ENCODE measurements at places on chromosomes 13 and 19. TPM values are rescaled to one million over a fixed set of nuclear protein-coding genes. Genes with fewer than 3 reads are reported as not detected.

DNA sequence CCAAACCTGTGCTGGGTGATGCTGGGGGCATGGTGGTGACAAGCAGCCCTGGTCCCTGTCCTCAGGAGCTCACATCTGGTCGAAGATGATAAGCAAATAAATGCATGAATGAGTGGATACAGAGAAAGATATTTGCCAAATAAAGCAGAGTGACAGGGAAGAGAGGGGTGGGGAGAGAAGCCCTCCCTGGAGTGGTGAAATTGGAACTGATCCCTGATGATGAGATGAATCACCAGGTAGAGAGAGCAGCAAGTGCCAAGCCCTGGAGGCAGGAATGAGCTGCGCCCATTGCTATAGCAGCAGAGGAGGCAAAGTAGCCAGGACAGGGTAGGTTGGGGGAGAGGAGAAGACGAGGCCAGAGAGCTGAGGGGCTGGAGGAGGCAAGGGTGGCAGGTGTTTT lies 13.7 kb downstream of the FXYD5 start:
- DNase-seq: no peak

- no peak for DNase-seq
Observed at GRCh38 chr13:42532561-42533335, 41.2 kb upstream of the TNFSF11 start.

Gene OR7A5
- not detected for total RNA-seq

Gene DPRX
- total RNA-seq: not detected

DNA sequence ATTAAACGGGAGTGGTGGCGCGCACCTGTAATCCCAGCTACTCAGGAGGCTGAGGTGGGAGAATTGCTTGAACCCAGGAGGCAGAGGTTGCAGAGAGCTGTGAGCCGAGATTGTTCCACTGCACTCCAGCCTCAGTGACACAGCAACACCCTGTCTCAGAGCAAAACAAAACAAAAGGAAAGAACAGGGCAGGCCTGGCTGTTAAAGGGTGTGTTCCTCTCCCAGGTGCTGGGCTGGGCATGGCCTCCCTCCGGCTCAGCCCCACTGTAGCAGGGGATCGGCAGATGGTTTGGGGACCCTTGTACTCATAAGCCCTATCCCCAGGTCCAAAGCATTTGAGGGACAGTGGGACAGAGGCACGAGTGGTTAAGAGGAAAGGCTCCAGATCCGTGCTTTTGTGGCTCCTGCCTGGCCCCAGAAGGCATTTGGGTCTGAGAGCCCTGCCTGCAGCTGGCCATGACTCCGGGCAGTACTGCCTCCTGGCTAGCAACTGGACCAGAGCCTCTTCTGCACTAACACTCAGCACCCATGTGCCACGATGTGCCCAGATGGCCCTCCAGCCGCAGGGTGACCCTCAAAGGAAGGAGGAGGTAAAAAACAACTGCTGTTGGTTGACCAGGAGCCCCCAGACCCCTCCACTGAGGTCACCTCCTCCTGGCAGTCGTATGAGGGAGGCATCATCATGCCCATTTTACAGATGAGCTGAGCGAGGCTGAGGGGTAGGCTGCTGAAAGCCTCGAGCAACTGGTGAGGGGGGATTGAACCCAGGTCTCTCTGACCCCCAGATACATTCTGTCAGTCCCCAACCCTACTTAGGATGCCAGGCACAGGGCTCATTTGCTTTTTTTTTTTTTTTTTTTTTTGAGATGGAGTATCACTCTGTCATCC lies 10.0 kb downstream of the RFX1 start:
- no peak for DNase-seq

- DNase-seq: no peak
Observed at GRCh38 chr13:91185294-91185863, 162.1 kb upstream of the MIR17HG start.

GRCh38 chr13:67554746-67555452 lies 324.8 kb upstream of the PCDH9 start:
- no peak for DNase-seq

DNA sequence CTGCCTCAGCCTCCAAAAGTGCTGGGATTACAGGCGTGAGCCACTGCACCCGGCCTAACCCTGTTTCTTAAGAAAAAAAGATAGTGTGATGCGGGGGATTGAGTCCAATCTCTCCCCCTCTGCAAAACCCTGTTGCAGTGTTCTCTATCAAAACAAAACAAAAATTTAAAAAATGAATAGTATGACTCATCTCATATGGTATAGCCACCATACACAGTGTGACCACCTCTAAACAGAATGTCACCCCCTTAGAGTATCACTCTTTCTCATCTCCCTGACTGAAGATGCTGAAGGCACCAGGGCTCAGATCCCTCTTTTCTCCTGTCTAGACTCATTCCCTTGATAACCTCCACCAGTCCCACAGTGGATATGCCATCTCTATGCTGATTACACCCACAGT lies 6.8 kb upstream of the ERF start:
- no peak for DNase-seq

DNA sequence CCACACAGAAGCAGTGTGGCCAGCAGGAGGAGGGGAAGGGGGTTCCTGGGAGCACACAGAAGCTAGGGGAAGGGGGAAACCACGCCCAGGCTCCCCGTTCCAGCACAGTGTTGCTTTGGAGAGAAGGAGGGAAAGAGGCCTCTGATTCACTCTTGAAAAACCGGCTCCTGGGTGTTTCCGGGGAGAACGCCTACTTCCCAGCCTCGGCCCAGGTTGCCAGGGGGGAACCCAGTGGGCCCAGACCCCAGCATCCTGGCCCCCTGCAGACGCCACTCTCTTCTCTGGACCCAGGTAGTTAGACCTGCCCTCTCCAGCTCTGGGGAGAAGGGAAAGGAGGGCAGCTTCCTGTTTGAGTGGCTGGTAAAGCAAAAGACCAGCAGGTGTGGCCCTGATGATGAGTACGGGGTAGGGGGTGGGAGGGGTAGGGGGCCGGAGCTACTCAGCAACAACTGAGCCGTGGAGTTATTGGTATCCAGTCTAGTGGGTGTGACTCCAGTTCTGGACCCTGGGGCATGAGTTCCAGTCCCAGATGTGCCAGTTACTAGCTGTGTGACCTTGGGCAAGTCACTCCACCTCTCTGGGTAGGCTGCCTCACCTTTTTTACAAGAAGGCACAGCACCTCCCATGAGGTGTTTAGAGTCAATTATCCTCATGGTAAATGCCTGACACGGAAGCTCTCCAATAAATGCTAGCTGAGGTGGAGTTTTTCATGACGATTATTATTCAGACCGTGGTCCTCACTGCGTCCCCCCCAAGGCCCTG lies 836 bp downstream of the GIPC1 start:
- DNase-seq: no peak

- DNase-seq: no peak
Observed at GRCh38 chr19:23315286-23315685, 65.1 kb upstream of the ZNF724 start.

Gene DNAJC15
- 21.6 TPM for total RNA-seq

GRCh38 chr19:17333611-17334413 lies 843 bp downstream of the ANO8 start:
- no peak for DNase-seq

Gene NLRP4
- not detected for total RNA-seq

Gene LILRB1
- total RNA-seq: not detected

DNA sequence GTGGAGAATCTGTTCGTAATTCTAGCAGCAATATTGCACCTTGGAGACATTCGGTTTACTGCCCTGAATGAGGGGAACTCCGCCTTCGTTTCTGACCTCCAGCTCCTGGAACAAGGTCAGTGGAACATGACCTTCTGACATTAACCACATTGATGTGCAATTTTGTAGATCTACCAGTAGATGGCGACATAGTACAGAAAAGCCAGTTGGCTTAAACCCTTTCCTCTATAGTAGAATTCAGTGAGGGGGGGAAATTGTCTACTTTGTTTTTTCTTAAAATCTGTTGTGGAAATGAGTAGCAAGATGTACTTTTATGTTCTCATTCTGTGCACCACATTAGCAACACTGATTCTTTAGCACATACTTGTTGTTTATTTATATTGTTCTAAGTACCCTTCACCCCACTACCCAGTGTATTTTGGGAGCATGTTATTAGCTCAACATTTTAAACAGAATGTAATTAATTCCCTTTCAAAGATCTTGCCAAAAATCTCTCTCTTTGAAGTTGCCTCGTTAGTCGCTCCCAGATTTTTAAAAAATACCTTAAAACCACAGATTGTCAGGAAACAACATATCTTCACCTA lies 332.2 kb downstream of the MYO16 start:
- DNase-seq: no peak

Gene CERS4
- 16.3 TPM for total RNA-seq

- no peak for DNase-seq
Observed at GRCh38 chr13:43355774-43356173, 332.4 kb downstream of the DNAJC15 start.

- no peak for DNase-seq
Observed at GRCh38 chr13:71067165-71067815, 799.7 kb downstream of the DACH1 start.

DNA sequence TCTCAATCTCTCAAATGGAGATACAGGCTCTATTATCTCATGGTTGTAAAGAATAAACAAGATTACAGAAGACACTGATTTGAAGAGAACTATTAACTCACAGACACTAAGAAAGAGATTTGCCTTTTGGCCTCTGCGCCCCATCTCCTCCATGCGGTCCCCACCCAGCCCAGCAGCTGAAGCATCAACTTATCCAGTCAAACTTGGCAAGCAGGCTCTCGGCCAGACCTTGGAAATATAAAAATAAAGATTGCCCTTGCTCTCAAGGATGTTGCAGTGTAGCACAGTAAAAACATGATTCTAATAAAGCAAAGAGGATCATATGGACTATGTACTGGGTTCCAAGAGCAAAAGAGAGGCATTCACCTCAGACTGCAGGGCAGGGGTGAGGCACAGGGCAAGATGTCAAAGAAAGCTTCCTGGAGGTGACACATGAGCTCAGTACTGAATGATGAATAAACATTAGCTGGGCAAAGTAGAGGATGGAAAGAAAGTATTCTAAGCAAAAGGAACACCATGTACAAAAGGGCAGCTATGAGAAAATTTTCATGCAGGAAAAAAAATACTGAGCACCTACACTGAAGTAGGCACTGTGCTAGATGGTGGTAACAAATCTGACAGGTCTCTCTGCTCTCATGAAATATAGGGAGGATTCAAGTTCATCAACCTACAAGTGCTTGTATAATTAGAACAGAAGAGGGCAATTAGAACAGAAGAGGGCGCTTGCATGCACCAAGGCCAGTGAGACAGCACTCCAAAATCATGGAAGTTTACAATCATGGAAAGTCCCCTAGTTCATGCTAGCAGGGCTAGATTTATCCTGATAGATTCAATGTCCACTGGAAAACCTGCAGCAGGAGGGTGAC lies 85.0 kb downstream of the SACS start:
- DNase-seq: no peak

Gene SHISA7
- not detected for total RNA-seq

DNA sequence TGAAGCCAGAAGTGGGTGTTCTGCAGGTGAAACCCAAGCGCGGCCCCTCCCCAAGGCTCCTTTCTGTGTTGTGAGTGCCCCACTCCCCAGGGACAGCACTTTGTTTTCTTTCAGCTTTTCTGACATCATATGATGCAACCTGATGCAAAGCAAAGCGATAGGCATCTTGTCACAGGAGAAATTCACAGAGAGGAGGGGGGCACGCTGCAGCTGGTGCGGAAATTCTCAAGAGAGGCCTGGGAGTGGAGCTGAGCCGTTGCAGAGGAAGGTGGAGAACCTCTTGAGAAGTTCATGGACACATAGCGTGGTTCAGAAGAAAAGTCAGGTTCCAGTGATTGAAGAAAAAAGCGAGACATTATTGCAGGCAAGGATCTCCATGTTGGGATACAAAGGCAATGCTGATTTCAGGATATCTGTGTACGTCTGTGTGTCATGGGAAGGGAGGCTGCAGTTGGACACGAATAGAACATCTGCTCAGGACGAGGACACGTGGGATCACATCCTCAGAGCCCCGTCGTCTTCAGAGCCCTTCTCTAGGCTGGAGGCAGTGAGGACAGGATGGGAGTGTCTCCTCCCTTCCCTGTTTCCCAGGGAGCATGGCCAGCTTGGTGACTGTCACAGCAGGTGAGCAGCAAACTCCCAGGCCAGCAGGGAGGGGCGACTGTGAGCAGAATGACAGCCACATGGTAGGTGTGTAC lies 79.2 kb downstream of the IRS2 start:
- DNase-seq: no peak

Gene HCN2
- total RNA-seq: 6.7 TPM

GRCh38 chr13:48661107-48661506 lies 7.4 kb downstream of the CYSLTR2 start:
- DNase-seq: no peak

DNA sequence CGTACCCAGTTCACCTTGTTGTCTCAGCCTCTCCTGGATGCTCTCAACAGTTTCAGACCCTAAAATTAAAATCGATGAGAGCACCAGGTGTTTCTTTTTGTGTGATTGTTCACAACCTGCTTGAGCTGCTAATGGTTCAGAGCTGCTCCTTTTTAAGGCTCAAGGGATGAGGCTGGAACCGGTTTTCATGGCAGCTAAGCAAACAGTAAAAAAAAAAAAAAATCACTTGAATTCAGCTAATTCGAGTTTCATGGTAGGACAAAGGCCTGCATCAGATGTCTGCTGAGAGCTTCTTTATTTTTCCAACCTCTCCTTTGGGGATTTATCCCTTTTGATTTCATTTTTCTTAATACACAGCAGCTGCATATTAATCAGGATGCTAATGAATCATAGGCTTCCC lies 6.5 kb downstream of the SYCE2 start:
- no peak for DNase-seq

Gene RYR1
- total RNA-seq: 0.02 TPM

DNA sequence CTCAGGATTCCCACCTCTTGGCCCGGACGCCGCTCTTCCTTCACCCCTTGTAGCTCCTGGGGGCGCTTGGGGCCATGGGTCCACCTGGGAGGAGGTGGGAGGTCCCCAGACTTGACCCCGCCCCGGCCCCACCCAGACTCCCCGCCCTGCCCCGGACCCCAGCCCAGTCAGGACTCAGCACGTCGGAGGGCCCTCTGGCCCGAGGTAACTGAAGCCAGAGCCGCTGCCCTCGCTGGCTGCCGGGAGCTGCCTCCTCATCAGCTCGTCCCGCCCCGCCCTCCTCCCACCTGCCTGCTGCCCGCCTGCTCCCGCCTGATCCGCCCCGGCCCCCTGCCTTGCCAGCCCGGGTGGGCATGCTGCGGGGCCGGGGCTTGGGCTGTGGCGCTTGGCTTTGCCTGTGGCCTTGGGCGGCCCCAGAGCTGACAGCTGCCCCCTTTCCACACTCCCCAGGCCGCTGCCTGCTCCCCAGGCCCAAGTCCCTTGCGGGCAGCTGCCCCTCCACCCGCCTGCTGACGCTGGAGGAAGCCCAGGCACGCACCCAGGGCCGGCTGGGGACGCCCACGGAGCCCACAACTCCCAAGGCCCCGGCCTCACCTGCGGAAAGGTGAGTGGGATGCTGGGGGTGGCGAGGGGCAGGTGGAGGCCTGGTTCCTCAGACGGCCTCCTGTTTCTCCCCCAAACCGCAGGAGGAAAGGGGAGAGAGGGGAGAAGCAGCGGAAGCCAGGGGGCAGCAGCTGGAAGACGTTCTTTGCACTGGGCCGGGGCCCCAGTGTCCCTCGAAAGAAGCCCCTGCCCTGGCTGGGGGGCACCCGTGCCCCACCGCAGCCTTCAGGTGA lies 9.4 kb downstream of the ARHGAP33 start:
- DNase-seq: no peak

GRCh38 chr13:89846926-89847585 lies 1500.4 kb upstream of the MIR17HG start:
- no peak for DNase-seq

Gene ZNF567
- 6.9 TPM for total RNA-seq

- DNase-seq: no peak
Observed at GRCh38 chr13:23183292-23183691, 2.5 kb downstream of the SGCG start.
